ENCODE measurements at places on chromosomes 12 and 14.

DNA sequence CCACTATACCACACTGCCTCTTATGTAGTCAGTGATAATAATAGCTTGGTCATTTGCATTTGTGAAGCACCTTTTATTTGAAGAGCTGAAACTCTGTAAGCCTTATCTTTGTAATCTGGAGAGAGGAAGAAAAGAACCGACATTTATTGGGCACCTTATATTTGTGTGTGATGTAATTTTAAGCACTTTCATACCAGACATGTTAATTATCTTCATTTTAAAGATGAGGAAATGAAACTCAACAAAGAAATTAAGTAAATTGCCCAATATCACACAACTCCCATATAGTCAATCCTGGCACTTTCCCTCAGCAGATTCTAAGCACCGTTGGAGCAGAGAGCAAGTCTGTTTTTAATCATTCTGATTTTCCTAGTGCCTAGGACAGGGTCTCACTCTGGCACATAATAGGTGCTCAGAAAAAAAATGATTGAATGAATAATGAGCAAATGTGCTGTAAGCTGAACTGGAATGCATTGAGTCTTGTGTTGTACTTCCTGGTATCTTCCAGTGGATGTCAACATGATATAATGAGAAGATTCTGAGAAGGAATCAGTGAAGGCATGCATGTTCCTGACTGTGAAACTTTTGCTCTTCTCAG lies 418.9 kb downstream of the ZFP36L1 start:
- no peak for DNase-seq

- no peak for DNase-seq
Observed at GRCh38 chr14:33643426-33644181, 307.3 kb downstream of the EGLN3 start.

GRCh38 chr12:69569236-69569635 lies 16.0 kb upstream of the CCT2 start:
- no peak for DNase-seq

DNA sequence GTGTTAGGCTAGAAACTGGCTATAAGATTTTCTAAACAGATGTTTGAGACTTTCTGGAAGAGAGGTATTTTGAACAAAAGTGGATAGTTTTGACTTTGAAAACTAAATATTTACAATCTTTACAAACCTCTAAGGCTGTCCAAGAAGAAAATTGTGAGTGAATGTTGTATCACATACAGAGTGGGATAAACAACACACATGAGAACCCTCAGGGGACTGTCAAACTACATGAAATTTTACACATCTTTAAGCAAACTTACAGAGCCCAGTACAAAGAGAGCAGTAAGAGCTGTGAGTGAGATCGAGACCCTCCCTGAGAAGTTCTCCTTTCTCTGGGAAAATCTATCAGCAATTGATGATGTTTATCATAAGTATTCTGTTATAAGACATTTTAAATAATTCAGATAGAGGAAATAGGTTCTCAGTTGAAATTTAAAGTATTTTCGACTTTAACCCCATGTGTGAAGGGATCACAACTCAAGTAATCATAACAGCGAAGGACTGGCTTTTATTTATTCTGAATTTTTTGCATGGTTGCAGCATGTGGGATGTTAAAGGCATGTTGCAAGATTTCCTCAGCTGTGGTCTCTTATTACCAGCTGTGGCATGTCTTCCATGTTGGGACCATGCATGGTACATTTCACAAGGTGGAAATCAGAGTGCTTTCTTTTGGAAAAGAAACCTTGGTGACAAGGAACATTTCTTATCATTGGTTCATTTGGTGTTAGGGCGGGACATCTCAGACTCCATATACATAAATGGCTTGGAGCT lies 264.0 kb upstream of the PRICKLE1 start:
- DNase-seq, result no peak

DNA sequence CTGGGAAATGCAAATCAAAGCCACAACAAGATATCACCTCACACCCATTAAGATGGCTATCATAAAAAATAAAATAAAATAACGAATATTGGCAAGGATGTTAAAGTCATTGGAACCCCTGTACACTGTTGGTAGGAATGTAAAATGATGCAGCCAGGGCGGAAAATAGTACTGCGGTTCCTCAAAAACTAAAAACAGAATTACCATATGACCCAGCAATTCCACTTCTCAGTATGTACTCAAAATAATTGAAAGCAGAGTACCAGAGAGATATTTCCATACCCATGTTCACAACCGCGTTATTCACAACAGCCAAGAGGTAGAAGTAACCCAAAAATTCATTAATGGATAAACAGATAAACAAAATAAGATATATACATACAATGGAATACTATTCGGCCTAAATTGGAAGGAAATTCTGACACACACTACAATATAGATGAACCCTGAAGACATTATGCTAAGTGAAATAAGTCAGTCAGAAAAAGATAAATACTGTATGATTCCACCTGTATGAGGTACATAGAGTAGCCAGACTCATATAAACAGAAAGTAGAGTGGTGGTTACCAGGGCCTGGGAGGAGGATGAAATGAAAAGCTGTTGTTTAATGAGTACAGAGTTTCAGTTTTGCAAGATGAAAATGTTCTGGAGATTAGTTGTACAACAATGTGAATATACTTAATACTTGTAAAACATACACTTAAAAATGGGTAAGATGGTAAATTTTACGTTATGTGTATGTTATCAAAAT lies 84.6 kb downstream of the TXNDC16 start:
- DNase-seq, result no peak

DNA sequence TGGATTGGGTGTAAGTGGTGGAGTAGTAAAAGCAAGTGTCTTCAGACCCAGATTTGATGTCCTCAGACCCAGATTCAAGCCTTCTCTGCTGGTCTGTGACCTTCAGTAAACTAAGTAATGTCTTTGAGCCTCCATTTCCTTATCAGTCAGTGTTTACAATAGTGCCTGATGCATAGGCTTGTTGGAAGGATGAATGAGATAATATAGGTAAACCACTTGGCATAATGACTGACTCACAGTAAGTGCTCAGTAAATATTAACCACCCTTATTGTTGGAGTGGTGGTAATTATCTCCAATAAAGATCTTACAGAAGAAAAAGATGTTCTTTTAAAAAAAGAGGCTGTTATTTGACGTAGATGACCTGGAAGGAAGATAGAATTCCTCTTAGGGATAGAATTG lies 86.2 kb downstream of the IGF1 start:
- DNase-seq, result no peak

- no peak for DNase-seq
Observed at GRCh38 chr12:132121283-132121682, 22.8 kb downstream of the DDX51 start.

DNA sequence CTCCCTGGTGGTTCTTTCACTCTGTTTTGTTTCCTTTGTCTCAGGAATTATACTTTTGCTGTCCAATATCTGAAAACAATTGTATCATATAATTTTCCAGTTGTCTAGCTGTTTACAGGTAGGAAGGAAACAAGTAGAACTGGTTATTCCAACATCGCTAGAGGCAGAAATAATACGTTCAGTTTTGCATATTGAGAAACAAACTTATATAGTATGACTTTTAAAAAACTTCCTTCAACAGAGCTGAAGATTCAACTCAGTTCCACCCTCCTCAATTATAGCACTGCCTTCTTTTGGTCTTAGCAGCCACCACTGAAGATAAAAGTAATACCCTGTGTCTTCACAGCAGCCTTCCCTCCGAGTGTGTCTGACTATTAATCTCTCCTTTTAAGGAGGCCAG lies 214.3 kb downstream of the EFCAB11 start:
- no peak for DNase-seq

GRCh38 chr14:54116972-54117371 lies 160.3 kb upstream of the BMP4 start:
- no peak for DNase-seq

DNA sequence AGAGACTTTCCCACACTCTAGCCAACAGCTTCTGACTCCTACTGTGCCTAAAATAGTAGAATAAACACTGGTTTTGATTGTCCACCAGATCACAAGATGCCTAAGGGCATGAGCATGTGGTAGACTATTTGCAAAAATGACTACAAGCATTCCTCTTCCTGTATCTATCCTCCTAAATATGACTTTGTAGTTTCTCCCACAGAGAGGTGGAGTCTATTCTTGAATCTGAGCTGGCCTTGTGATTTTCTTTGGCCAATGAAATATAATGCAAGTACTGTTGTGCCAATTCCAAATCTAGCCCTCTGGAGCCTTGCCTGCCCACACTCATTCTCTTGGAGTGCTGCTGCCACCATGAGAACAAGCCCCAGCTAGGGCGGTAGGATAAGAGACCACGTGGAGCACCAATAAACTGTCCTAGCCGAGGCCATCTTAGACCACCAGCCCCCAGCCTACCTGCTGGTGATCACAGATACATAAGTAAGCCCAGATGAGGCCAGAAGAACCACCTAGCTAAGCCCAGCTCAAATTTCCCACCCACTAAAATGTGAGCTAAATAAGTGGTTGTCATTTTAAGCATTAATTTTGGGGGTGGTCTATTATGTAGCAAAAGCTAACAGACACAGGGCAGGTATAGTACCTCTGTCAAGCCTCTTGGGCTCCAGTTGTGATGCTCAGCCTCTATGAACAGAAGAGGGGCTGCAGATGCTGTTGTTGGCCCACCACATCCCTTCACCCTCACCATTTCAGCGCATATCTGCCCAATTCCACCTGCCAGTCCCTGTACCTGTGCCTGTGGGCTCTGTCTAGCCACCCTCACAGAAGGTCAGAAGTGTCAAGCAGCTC lies 17.9 kb downstream of the ZFP36L1 start:
- DNase-seq, result no peak

DNA sequence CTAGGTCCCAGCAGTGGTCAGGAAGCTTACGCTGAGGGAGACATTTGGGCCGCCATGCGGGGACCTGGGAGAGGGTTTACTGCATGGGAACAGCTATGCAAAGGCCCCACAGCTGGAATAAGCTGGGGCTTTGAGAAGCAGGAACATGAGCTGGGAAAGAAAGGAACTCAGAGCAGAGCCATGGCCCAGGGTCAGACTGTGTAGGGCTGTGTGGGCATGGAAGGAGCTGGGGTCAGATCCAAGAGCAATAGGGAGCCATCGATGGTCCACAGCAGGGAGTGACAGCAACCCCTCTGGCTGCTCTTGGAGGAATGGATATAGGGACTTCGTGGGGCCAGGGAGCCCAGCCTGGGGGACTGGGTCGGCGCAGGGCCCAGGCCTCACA lies 151.6 kb downstream of the ADGRD1 start:
- no peak for DNase-seq

DNA sequence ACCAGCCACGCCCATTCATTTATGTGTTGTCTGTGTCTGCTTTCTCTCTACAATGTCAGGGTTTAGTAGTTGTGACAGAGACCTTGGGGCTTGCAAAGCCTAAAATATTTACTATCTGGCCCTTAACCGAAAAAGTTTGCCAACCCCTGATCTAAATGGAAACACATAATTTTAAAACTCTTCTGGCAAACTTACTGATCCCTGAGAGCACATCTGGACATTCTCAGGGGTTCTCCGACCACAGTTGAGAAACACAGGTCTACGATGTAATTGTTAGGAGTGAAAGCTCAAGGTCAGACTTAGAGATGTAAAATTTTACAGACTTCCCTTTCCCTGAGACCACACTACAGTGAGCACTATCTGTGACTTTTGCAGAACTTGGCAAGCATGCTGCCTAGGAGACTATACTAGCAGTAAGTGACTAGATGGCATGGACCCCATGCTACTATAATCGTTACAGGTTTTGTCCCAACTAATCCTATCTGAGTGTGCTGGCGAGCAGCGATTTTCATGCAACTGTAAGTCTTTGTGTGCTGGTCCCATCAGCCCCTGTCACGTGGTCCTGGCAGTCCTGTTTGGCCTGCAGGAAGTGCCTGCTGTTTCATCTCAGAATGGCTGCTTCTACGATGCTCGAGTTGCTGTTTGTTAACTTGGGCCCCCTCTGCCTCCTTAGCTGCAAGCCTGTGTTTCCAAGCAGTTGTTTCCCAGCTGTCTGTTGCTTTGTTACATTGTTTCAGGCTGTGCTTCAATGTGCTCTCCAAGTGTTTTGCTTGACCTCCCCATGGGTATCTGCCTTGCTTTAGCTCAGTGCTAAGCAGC lies 21.6 kb downstream of the TMTC2 start:
- DNase-seq, result peak; percentile 81

- DNase-seq, result no peak
Observed at GRCh38 chr14:106662936-106663550, 1136.7 kb downstream of the TMEM121 start.

GRCh38 chr12:111792155-111792855 lies 25.6 kb downstream of the ALDH2 start:
- DNase-seq, result no peak

DNA sequence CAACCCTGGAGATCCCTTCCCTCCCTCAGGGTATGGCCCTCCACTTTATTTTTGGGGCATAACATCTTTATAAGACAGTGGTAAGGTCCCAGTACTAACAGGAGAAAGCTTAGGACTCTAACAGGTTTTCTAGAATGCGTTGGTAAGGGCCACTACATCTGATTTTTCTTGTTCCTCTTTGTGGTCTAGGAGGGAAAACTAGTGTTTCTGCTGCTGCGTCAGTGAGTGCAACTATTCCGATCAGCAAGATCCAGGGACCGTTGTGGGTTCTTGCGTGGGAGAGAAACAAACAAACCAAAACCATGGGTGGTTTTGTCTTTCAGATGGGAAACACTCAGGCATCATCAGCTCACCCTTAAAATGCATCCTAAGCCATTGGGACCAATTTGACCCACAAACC lies 123.6 kb upstream of the SLC16A7 start:
- DNase-seq, result no peak

DNA sequence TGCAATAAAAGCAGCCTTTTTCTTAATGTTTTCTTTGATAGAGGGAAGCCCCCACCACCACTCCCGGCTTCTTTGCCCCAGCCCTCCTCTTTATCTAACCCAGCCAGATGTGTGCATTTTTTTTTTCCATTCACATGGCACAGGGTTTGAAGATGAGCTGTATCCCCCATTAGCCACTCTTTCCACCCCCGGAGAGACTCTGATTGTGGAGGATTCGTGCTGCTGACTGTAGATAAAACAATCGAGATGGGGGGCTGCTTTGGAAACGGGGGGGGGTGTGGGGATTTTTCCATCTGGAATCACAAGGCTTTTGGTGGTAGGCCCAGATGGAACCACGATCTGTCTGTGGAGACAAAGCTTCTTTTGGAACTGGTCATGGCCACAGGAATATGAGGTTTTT lies 46.2 kb upstream of the VASH1 start:
- no peak for DNase-seq

DNA sequence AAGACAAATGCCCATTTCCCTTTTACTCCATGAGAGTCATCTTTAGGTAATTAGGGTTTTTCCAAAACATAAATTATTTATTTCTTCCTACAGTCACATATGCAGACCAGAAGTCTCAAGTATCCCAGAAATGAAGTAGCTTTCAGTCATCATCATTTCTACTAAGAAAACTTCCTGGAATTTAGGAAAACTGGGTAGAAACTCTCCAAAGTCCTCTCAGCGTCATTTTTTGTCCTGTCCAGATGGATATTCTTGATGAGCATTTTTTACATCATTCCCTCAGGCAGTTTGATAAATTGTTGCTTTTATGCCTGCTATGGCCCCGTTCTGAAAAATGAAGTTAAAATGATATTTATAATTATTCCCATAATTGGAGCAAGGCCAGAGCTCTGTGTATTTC lies 93.9 kb upstream of the DCN start:
- no peak for DNase-seq

GRCh38 chr12:84691266-84691665 lies 221.3 kb downstream of the SLC6A15 start:
- no peak for DNase-seq

GRCh38 chr12:110023059-110023980 lies 24.1 kb downstream of the ANKRD13A start:
- DNase-seq, result no peak
